ENCODE measurements at places on chromosomes 7 and 10. TPM values are rescaled to one million over a fixed set of nuclear protein-coding genes. Genes with fewer than 3 reads are reported as not detected.

The FXYD4 gene
- total RNA-seq: 0.95 TPM

DNA sequence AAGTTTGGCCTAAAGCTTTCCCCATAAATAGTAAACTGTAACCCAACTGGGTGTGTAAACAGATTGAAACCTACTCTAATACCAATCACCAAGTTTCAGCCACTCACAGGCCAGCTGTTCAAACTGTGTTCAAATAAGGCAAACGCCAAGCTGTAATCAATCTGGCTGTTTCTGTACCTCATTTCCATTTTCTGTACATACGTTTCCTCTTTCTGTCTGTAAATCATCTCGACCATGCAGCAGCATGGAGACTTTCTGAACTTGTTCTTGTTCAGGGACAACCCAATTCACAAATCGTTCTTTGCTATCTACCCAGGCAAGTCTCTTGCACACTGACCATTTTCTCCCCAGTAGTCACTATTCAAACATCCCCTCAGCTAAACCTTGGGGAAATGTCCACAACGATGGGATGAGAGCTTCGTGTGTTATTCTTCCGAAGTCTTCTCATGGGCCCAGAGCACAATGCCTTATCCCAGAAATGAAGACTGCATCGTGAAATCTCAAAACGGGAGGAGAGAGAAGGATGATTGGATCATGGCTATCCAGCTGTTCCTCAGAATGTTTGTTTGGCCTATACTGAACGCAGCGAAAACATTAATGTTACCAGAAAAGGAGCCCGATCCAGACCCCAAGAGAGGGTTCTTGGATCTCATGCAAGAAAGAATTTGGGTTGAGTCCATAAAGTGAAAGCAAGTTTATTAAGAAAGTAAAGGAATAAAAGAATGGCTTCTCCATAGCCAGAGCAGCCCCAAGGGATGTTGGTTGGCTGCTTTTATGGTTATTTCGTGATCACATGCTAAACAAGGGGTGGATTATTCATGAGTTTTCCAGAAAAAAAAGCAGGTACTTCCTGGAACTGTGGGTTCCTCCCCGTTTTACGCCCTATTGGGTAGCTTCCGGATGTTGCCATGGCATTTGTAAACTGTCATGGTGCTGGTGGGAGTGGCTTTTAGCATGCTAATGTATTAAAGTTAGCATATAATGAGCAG, 86.2 kb downstream of the SLC16A9 start:
- DNase-seq: no peak

DNA sequence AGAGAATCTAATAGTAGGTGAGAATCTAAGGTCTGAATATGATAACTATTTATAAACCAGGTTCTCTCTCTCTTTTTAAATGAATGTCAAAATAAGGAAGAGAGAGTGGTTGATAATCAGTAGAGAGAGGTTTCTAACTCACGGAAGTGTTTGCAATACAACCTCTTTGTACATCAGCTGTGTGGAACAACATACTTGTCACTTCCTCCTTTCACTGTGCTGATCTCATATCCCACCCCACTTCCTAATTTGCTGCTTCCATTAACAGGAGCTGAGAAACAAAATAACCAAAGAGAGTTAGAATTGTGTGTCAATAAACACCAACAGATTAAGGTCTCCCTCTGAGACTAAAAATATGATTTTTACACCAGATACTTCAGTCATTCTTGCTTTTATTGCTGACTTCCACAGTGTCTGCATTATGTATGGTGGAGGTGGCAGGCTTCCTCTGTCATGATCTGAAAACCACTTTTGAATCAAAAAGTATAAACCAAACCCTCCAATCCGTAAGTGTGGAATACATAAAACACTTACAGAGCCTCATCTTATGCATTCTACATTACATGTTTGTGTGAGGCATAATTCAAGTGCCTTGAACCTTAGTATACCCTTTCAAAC, 25.0 kb downstream of the CACUL1 start:
- DNase-seq: no peak

DNA sequence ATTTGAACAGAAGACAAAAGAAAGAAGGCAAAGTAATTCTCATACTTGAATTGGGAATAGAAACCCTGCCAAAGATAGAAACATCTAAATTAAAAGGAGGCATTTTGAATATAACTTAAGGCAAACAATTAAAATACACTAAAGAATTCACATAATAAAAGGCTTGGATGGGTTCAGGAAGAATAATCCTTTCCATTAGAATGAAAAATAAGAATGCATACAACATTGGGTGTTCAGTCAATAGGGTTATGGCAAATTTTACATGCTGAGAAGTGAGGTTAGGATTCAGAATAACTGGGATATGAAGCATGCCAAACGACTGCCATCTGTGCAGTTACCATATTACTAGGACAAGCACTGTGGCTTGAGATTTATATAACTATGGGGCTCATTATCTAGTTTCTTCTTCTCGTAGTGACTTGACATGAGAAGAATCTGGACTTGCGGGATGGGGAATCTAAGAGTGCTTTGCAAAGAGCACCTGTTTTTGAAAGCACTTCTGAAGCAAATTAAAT, 326.5 kb downstream of the THSD7A start:
- DNase-seq: no peak

- DNase-seq: no peak
Measured at GRCh38 chr10:125661431-125661940, 21.5 kb downstream of the TEX36 start.

DNA sequence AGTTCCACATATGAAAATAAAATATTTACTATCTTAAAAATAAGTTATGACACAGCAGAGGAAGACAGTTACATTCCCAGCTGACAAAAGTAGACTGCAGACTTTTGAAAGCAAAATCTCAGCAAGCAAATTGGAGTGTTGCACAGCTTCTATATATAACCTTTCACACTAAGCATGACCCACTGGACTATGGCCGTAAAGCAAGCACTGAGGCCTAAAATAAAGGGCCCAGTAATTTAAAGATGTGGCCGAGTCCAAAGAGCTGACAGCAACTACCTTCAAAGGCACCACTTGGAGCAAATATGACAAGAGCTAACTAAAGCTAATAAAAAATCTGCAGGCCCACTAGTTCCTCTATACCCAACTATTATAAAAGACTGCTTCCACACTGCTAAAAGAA, 6.5 kb downstream of the GDI2 start:
- DNase-seq: no peak

The UNCX gene
- total RNA-seq: not detected

The ACTL6B gene
- 0.69 TPM for total RNA-seq

The SKIDA1 gene
- total RNA-seq: 5.0 TPM

GRCh38 chr7:74581916-74582440, 75.5 kb upstream of the GTF2I start:
- no peak for DNase-seq

The SLC26A5 gene
- total RNA-seq: 1.6 TPM

The IFIT1B gene
- 2.2 TPM for total RNA-seq

The PLPP4 gene
- total RNA-seq: 3.6 TPM

The ATP6V0E2 gene
- total RNA-seq: 8.2 TPM

DNA sequence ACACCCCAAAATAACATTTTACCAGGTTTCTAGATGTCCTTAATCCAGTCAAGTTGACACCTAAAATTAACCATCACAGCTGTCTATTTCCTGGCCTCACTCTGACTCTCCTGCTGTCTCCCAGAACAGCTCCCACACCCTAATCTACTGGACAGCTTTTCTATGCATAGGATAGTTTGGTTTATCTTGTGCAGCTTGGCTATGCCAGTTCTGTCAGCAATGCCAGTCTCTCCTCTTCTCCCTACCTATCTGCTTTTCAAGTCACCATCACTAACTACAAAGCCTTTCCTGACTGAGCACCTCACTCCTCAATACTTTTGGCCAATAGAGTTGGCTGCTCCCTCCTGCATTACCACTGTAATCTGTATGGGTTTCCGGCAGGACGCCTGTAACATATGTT, 5.0 kb downstream of the NCOA4 start:
- DNase-seq: no peak

GRCh38 chr10:62189131-62189530, 79.5 kb downstream of the RTKN2 start:
- DNase-seq: no peak

DNA sequence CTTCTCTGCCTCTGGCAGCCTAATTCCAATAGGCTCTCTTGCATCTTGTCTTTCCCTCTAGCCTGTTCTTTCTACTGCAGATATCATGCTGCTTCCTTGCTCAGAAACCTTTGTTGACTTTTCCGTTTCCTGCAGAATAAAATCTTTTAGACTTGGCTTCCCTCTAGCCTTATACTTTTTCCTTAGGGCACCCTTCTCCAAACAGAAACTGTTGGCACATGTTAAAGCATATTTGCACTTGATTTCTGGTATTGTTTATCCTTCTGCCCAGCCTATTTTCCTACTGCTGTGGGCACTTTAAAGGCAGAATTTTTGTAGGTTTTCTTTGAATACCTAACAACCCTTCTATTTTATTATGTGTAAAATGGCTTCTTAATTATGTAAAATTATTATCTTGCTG, 4.6 kb downstream of the GNAI1 start:
- DNase-seq: no peak

- DNase-seq: no peak
Measured at GRCh38 chr7:85890244-85890811, 703.5 kb upstream of the SEMA3D start.

- DNase-seq: no peak
Measured at GRCh38 chr10:4427532-4427931, 398.5 kb upstream of the AKR1E2 start.

- DNase-seq: no peak
Measured at GRCh38 chr10:75782463-75783248, 351.2 kb downstream of the LRMDA start.

GRCh38 chr7:100895956-100896731, 456 bp upstream of the ACHE start:
- no peak for DNase-seq

- no peak for DNase-seq
Measured at GRCh38 chr10:124974131-124974530, 32.2 kb downstream of the ZRANB1 start.

GRCh38 chr10:34018784-34019183, 684.3 kb upstream of the NRP1 start:
- DNase-seq: no peak

The STEAP2 gene
- 31.4 TPM for total RNA-seq

GRCh38 chr7:123440101-123440548, 94.3 kb downstream of the IQUB start:
- DNase-seq: no peak

GRCh38 chr10:124636271-124636995, 107.7 kb downstream of the FAM53B start:
- DNase-seq: no peak

GRCh38 chr7:69250958-69251357, 347.3 kb upstream of the AUTS2 start:
- no peak for DNase-seq

The KCNH2 gene
- 9.9 TPM for total RNA-seq

DNA sequence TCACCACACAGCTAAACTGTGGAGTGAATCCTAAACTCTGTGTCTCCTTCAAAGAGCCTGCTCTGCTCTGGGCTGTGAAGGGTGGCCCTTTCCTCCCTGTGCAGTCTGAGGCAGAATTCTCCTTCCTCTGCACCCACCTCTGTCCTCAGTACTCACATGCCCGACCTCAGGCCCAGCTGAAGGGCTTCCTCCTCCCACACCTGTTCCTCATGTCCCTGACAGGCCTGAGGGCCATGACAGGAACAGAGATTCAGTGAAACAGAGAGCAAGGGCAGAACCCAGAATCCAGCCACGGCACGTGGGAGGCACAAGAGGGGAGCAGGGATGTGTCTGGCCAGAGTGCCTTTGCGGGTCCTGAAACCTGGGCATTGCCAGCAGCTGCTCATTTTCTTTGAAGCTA, 13.9 kb downstream of the CREB3L2 start:
- DNase-seq: no peak

DNA sequence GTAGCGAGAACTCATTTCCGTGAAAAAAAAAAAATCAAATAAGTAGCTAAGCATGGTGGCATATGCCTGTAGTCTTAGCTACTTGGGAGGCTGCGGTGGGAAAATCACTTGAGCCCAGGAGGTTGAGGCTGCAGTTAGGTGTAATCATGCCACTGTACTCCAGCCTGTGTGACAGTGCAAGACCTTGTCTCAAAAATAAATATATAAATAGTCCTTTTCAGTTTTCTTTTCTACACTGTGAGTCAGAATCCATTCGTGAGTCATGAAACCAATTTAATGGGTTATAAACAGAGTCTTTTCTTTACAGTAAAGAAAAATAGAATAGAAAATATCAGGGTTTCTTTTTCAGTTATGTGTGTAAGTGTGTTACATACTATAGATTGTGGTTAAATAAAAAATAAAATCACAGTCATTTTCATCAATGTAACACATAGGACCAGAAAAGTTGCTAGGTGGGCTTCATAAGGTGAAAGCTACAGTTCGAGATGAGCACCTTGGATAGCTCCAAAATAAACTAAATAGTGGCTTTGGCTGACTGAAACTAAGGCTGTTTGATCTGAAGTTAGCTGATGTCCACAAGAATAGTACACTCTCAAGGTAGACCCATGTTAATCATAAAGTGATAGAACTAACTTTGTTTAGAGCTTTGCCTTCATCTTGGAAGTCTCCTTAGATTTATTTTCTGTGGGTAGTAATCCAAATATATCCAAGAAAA, 781.1 kb downstream of the GATA3 start:
- DNase-seq: no peak

GRCh38 chr10:77825965-77826364, 100.6 kb downstream of the DLG5 start:
- no peak for DNase-seq

DNA sequence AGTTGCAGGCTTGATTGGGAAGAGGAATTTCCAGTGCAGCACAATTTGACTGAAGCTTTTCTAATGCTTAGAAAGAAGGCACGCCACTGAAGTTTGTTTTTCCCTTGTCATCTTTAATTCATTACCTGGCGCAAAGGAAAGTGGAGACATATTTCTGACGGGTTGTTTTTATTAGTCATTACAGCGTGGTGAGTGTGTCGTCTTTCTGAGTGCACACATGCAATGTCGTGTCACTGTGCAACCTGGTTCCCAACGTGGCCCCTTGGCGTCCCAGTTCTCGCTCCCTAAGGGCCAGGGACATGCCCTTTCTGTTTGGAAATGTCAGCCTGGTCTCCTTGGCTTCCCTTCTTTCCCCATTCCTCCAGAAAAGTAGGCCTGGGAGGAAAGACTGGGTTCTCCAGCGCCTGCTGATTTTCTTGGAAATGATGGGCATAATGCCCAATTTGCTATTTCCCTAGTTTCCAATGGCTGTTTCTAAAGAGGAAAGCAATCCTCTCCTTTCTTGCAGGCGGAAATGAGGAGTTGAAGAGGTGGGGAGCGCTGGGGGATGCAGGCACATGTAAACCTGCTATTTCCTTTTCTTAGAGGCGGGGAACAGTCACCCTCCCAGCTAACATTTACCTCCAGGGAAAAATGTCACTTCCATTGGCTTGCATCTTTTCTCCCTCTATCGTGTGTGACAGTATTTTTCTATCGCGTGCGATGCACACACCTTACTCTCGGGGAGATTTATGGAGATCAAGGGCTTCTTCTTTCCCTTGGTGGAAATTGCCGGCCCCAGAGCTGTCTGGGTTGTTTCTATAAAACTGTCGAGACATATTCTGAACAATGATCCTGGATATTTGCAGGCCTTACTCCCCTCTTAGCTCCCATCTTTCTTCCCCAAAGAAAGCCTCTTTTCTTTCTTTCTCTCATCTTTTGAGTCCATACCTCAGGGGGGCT, 249.8 kb downstream of the ARHGAP12 start:
- no peak for DNase-seq

- no peak for DNase-seq
Measured at GRCh38 chr7:47008461-47008860, 573.5 kb downstream of the TNS3 start.

The HABP2 gene
- total RNA-seq: not detected

The PRLHR gene
- 0.48 TPM for total RNA-seq

The LDB3 gene
- total RNA-seq: 7.1 TPM

GRCh38 chr7:121020249-121020988, 31.9 kb downstream of the CPED1 start:
- no peak for DNase-seq

Measured in urinary bladder (tissue), 4 donors.